ENCODE measurements at places on chromosomes 6 and 20. TPM values are rescaled to one million over a fixed set of nuclear protein-coding genes. Genes with fewer than 3 reads are reported as not detected.
A peak's percentile ranks its signal among the peaks of the same experiment; 100 is the strongest.

DNA sequence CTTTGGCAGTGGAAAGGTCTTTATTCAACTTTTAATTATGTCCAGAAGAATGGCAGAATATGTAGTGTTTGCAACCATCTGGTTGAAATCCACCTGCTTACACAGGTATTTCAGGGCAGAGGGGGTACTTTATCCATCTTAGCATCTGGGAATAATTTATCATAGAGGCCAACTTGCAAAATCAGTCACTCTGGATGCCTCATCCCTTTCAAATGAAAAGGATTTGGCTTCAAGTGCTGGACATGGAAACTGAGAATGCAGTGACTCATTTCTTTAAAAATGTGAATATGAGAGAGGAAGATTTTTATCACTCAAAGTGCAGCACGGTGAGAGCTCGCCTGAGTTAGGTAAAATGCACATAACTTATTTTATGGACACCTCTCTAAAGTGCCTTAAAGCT lies 758.3 kb downstream of the KIF16B start:
- no peaks in the 10 kb centered on the region for H3K36me3 ChIP-seq
- H3K4me1 ChIP-seq: no peaks in the 10 kb centered on the region
- no peak overlapping the region for H3K27ac ChIP-seq
- DNase-seq: no peak
- H3K27me3 ChIP-seq: no peaks in the 10 kb centered on the region

GRCh38 chr6:26123947-26124780 lies 36.9 kb downstream of the HFE start:
- H3K27me3 ChIP-seq: no peaks in the 10 kb centered on the region
- peak overlapping the region; percentile 99 for H3K27ac ChIP-seq
- peak overlapping the region; percentile 91 for H3K4me3 ChIP-seq

GRCh38 chr6:19463250-19463649 lies 373.9 kb upstream of the ID4 start:
- H3K27ac ChIP-seq: no peak overlapping the region
- H3K4me3 ChIP-seq: no peak overlapping the region
- H3K27me3 ChIP-seq: no peaks in the 10 kb centered on the region
- no peak for DNase-seq
- H3K36me3 ChIP-seq: no peaks in the 10 kb centered on the region

CENPW gene
- 46.9 TPM for total RNA-seq

GRCh38 chr20:20752712-20753111 lies 40.3 kb upstream of the RALGAPA2 start:
- no peaks in the 10 kb centered on the region for H3K36me3 ChIP-seq
- peaks cover 48% of the 10 kb centered on the region for H3K27me3 ChIP-seq
- no peak overlapping the region for H3K27ac ChIP-seq
- no peak for DNase-seq
- H3K4me1 ChIP-seq: no peaks in the 10 kb centered on the region

DNA sequence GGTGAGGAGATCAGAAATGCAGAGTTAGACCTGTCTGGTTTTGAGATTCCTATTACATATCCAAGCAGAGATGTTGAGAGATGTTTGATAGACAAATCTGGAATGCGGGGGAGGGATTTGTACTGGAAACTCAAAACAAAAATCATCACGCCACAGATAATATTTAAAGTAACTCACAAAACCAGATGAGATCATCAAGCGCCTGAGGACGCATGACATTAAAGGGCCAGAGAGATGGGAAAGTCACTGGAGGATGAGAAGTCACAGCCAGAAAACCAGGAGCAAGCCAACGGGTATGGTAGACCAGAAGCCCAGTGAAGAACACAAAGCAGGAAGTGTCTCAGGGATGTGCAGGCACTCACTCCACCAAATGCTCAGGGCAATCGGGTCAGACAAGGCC lies 87.7 kb downstream of the DLL1 start:
- H3K4me3 ChIP-seq: no peak overlapping the region
- DNase-seq: no peak
- no peaks in the 10 kb centered on the region for H3K4me1 ChIP-seq
- H3K27ac ChIP-seq: no peak overlapping the region

NFATC2 gene
- total RNA-seq: 5.0 TPM

DNA sequence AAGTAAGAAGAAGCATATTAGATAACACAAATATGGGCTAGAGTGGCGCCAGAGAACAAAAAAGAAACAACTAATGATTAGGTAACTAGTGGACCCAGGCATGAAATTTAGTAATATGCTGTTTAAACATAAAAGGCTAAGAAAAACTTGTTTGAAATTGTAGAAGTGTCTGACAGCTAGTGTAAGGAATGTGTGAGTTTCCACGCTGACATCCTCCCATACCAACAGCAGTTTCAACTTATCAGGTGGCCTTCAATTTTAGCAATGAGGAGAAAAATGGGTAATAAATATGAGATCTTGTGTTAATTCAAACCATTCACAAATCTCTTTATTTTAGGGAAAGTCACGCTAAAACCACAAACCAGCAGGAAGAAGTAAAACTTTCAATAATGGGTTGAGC lies 440.2 kb upstream of the FLRT3 start:
- peaks cover 7% of the 10 kb centered on the region for H3K4me1 ChIP-seq
- H3K4me3 ChIP-seq: no peak overlapping the region
- H3K36me3 ChIP-seq: no peaks in the 10 kb centered on the region
- no peak overlapping the region for H3K27ac ChIP-seq

DNA sequence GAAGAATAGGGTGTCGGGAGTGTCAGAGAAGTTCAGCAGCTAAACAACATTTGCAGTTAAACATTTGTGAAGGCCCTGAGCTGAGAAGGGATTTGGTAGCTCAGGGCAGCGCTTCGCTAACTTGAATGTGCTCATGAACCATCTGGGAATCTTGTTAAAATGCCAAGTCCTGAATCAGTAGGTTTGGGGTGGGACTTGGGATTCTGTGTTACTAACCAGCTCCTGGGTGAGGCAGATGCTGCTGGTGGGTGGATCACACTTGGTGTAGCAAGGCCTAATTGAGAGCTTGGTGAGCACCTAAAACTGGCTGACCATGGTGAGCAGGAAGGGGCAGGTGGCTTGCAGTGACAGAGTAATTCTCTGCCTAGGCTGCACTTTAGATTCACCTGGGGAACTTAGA lies 5.9 kb downstream of the PTPRA start:
- no peak overlapping the region for H3K27ac ChIP-seq
- no peaks in the 10 kb centered on the region for H3K27me3 ChIP-seq
- no peaks in the 10 kb centered on the region for H3K36me3 ChIP-seq
- no peak for DNase-seq

- DNase-seq: no peak
- no peaks in the 10 kb centered on the region for H3K27me3 ChIP-seq
- H3K4me1 ChIP-seq: no peaks in the 10 kb centered on the region
- no peak overlapping the region for H3K27ac ChIP-seq
- H3K36me3 ChIP-seq: no peaks in the 10 kb centered on the region
Observed at GRCh38 chr20:32896521-32897280, 38.0 kb downstream of the EFCAB8 start.

SPATA2 gene
- 6.6 TPM for total RNA-seq

DNA sequence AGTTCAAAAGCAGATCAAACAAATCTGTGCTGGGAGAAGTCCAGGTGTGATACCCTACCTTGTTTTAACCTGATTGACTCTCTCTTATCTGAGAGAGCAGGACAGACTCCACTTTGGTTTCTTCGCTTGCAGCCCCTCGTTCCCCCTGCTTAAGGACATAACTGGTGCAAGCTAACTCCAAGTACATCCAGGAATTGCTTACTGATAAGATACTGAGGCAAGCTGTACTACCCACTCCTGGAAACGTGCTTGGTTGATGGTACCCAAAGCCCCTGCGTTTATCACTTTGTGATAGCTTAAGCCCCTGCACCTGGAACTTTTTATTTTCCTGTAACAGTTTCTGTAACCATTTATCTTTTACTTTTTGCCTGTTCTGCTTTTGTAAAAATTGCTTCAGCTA lies 157.0 kb upstream of the OLIG3 start:
- no peak overlapping the region for H3K27ac ChIP-seq
- no peaks in the 10 kb centered on the region for H3K27me3 ChIP-seq
- H3K4me1 ChIP-seq: no peaks in the 10 kb centered on the region
- no peak for DNase-seq
- no peak overlapping the region for H3K4me3 ChIP-seq

DNA sequence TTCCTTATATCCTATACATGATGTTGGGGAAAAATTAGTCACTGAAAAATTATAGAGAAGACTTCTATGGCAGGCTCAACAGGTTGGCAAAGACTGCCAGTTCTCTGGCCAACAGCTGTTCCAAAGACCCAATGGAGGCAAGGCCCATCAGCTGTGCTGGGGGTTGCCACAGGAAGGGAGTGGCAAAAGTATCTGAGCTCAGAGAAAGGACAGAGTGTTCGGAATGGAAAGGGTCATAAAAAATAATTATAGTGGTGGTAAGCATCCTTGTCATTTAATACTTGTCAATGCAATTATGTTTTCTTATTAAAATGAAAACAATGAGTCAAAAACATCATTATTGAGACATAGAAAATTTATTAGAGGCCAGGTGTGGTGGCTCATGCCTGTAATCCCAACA lies 36.1 kb downstream of the FASTKD5 start:
- no peak overlapping the region for H3K4me3 ChIP-seq
- no peak overlapping the region for H3K27ac ChIP-seq
- no peaks in the 10 kb centered on the region for H3K4me1 ChIP-seq

DNA sequence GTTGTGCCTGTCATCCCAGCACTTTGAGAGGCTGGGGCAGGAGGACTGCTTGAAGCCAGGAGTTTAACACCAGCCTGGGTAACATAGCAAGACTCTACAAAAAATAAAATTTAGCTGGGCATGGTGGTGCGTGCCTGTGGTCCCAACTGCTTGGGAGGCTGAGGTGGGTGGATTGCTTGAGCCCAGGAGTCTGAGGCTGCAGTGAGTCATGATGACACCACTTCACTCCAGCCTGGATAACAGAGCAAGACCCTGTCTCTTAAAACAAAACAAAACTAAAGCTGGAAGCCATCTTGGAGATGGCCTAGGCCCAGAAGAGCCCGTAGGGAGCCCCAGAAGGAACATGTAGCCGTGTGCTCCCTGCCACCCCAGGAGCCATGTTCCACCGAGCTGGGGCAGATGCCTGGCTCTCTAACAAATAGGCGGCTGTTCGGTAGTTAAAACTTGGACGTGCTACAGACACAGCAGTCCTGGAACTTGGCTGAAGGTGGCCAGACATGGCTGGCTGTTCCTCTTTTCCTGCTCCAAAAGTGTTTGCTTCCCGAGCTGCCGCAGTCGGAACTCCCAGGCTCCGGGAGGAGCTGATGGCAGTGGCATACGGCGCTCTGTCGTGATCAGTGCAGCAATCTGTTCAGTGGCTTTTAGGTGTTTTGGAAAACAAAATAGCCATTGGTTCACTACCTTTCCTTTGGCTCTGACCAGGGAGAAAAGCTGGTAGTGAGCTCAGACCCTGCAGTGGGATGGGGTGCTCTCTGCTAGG lies 37.0 kb downstream of the DYNLT1 start:
- no peak overlapping the region for H3K4me3 ChIP-seq
- H3K4me1 ChIP-seq: no peaks in the 10 kb centered on the region
- H3K36me3 ChIP-seq: peaks cover 27% of the 10 kb centered on the region

DNA sequence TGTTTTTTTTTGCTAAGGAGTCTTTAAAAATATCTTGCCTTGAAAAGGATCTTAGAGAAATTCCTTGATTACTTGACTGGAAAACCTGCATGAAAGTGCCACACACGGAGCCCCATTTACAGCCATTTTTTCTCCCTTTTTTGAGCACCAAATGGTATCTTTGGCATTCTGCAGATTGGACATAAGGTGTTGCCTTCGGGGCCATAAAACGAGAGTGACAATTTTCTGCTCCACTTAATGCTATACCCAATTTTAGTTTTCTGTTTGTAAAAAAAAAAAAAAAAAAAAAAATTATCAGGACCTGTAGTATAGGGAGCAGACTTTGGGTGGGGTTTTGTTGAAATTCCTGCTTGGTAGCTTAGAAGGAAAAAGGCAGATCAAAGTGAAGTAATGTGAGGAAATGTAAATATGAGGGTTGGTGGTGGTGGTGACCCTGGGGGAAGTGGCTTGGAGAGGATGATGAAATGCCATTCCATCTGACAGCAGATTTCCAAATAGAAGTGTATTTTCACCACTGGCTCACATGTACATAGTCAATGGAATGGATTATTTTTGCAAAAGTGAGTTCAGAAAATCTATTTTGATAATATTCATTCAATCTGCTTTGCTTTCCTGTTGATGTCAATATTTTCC lies 212.1 kb upstream of the SOX4 start:
- H3K27me3 ChIP-seq: no peaks in the 10 kb centered on the region
- DNase-seq: no peak
- no peak overlapping the region for H3K4me3 ChIP-seq
- 0 out of 2 replicates have a peak, but pooled peaks cover under 1% of the 10 kb centered on the region for H3K4me1 ChIP-seq
- H3K27ac ChIP-seq: no peak overlapping the region

DNA sequence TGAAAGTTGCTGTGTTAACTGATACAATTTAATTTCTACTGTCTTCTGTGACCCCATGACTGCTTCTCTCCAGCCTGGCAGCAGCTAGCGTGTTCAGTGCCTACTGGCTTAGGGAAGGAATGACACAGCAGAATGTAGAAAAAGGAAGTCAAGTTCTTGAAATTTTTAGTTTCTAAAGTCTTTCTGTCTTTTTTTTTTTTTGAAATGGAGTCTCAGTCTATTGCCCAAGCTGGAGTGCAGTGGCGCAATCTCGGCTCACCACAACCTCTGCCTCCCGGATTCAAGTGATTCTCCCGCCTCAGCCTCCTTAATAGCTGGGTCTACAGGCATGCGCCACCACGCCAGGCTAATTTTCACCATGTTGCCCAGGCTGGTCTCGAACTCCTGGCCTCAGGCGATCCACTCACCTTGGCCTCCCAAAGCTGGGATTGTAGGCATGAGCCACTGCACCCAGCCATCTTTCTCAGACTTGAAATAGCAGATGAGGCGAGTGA lies 39.3 kb downstream of the PCNA start:
- H3K27ac ChIP-seq: no peak overlapping the region
- H3K27me3 ChIP-seq: no peaks in the 10 kb centered on the region
- H3K4me3 ChIP-seq: no peak overlapping the region
- H3K4me1 ChIP-seq: no peaks in the 10 kb centered on the region

- no peak overlapping the region for H3K27ac ChIP-seq
- H3K4me3 ChIP-seq: no peak overlapping the region
- H3K4me1 ChIP-seq: no peaks in the 10 kb centered on the region
- H3K36me3 ChIP-seq: no peaks in the 10 kb centered on the region
- H3K27me3 ChIP-seq: no peaks in the 10 kb centered on the region
- DNase-seq: no peak
Observed at GRCh38 chr6:19279273-19279684, 557.9 kb upstream of the ID4 start.

GRCh38 chr6:170152124-170152926 lies 138.6 kb downstream of the DLL1 start:
- H3K4me1 ChIP-seq: peaks cover 17% of the 10 kb centered on the region
- H3K4me3 ChIP-seq: no peak overlapping the region
- no peaks in the 10 kb centered on the region for H3K36me3 ChIP-seq
- peak overlapping the region; percentile 67 for H3K27ac ChIP-seq
- H3K27me3 ChIP-seq: no peaks in the 10 kb centered on the region
- no peak for DNase-seq

SLC26A8 gene
- total RNA-seq: not detected

DNA sequence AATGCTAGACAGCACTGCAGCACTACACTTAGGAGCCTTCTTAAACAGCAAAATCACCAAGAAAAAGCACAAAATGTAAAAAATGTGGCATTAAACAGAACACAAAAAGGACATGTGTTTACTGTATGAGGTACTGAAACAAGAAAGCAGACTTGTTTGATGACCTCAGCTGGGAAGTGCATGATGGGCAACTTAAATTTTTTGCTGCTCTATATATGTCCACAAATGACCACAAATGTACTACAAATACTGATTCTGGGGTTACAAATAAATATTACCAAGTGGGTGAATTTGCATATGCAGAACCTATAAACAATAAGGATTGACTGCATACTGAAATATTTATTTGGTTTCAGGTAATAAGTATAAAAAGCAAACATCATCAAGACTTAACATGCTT lies 13.1 kb downstream of the RAB23 start:
- H3K4me3 ChIP-seq: no peak overlapping the region
- no peak for DNase-seq
- H3K36me3 ChIP-seq: no peaks in the 10 kb centered on the region
- no peaks in the 10 kb centered on the region for H3K4me1 ChIP-seq
- H3K27ac ChIP-seq: no peak overlapping the region
